ENCODE measurements at places on chromosomes 7 and 10.
A peak's percentile ranks its signal among the peaks of the same experiment; 100 is the strongest.

GRCh38 chr10:118776960-118777359 is 22.2 kb upstream of the CACUL1 start:
- no peak for DNase-seq

GRCh38 chr7:155804897-155805825 is 7.1 kb downstream of the SHH start:
- DNase-seq = no peak

DNA sequence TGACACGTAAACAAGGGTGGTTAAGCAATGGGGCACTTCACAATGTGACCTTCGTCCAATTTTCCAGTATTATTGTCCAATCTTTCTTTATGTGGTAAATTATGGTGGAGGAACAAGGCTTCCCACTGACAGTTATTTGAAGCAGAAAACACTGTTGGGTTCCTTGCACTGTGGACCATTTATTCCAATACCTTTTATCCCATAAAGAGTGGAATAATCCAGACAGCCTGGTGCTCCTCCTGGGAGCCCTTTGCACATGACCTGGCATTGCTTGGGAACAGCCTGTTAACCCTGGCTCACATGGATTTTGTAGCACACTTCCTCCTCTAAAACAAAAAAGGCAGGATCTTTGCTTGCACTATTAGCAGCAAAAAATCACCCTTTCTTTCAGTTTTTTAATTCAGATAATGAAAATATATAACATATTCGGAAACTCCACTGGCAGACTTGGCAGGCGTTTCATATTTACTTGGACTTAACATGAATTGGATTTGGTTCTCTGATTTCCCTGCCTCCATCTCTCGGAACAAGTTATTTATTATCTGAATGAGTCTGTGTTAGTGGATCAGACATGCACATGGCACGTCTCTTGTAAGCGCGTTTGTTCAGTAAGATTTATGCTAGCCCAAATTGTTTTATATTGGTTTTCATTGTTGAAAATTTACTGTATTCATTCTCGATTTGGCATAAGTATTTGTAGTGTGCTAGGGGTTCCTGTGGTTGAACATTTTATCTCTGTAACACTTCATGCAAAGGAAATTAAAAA is 59.3 kb downstream of the BMPER start:
- DNase-seq = no peak

DNA sequence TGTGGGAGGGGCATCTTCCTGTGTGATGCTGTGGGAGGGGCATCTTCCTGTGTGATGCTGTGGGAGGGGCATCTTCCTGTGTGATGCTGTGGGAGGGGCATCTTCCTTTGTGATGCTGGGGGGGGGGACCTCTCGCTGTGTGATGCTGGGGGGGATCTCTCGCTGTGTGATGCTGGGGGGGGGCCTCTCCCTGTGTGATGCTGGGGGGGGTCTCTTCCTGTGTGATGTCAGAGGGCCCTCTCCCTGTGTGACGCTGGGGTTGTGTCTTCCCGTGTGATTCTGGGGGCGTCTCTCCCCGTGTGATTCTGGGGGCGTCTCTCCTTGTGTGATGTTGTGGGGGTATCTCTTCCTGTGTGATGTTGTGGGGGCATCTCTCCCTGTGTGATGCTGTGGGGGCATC is 27.9 kb upstream of the DPYSL4 start:
- DNase-seq = no peak

GRCh38 chr7:41059796-41060195 is 643.1 kb downstream of the INHBA start:
- no peak for DNase-seq

DNA sequence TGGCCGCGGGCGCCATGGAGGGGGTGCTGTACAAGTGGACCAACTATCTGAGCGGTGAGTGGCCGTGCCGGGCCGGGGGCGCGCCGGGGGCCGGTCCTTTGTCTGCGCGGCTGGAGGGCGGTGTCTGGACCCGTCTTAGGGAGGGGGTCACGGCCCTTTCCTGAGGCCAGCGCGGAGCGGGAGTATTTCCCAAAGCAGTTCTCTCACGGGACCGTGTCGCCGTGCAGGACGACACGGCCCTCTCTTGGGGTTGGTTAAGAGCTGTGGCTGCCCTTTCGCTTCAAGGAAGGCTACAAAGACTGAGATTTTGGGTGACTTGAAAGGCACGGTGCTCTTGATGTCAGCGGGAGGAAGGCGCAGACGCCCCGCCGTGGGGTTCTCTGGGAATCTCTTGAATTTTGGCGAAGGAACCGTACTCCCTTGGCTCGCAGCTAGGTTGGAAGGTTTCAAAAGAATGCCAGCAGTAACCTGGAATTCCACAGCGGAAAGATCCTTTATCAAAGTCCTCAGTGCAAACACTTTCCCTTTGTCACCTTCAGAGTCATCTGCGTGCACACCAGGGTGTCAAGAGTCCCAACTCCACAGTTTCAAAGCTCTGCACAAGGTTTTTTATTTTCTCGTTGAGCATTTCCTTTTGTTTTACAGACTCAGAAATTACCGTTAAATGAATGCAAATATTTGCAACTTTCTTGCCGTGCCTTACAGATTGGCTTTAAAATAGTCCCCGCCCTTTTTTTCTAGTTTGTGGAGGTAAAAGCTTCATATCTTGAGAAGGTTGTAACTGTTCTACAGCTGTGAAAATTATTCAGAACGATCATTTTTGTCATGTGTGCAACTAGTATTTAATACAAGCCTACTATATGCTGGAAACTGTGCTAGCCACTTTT is 780 bp downstream of the PLEKHA8 start:
- peak; percentile 1 for DNase-seq

DNA sequence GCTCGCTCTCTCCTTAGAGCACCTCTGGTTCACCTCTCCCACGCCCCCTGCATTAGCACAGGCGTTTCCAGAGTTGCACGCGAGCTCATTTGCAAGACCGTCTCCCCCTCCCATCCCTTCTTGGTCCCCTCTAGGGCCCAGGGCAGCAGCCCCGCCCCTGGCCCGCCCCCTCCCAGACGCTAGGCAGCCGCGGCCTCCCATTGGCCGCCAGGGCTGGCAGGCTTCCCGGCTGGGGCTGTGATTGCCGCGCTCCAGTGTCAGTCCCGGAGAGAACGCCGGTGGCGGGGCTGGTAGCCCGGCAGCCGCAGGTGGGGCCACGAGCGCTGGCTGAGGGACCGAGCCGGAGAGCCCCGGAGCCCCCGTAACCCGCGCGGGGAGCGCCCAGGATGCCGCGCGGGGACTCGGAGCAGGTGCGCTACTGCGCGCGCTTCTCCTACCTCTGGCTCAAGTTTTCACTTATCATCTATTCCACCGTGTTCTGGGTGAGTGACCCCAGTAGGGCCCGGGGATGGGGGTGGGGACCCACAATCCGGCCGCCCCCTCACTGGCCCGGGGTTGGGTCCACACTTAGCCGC is at the start of gene TSPAN15:
Gene TSPAN15 (plus strand): TSS at position 257 of the 575 bp plus-strand sequence. CDS start 130 bp downstream, at position 387.
- peak; percentile 60 for DNase-seq

DNA sequence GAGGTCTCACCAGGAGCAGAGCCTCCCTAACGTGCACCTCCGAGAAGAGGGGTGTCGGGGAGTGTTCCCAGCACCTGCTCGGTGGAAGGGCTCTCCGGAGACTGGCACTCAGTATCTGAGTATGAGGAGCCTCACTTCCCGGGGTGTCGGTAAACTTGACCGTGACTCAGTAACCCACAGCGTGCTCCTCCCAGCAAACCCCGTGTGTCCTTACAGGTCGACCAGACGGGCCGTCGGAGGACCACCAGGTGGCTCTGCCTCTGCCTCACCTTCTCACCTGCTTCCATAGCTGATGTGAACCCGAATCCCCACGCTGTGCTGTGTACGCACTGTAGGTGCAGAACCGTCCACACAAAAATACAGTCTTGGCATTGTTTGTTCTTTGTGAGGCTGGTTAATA is 29.0 kb upstream of the KNDC1 start:
- DNase-seq = no peak

GRCh38 chr10:102927311-102928010 is 9.4 kb downstream of the CNNM2 start:
- DNase-seq = no peak

DNA sequence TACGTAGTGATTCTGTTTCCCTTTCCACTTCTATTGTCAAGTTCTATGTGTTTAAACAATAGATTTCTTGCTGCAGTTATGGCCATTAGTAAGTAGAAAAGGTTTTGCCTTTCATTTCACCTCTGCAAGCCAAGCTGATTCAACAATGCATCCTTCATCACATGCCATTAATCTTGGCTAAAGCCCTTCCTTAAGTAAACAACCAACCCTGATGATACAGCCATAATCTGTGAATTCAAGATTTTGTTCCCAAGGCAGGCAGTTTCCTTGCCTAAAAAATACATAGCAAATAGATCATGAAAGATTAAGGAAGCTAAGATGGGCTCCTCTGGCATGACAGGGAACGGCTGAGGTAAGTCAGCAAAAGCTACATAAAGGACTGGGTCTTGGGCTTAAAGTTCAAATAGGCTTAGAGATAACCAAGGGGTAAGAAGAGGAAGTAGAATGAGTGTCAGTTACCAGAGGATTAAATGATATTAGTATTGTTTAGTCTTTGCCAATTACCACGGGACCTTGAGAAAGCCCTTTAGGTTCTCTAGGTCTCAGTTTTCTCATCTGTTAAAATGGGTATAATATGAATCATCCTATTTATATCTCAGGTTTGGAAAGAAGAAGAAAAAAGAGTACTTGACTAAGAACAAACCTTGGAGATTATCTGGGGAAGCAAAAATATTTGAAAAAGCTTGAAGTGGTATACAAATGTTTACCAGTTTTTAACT is 35.9 kb upstream of the ANK3 start:
- DNase-seq = no peak

DNA sequence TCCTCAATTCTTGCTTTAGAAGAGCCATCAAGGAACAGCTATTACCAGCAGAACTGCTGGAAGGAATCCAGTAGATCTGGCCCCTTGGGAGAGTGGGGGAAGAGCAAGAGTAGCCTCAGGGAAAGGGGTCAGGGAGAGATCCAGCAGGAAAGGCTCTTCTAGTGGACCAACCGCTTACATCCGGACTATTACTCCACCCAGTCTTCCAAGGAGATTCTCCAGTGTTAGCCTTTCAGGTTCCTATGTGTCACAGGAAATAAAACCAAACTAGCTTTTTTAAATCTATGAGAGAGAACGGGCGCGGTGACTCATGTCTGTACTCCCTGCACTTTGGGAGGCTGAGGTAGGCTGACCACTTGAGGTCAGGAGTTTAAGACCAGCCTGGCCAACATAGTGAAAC is 34.3 kb downstream of the TET1 start:
- DNase-seq = no peak

DNA sequence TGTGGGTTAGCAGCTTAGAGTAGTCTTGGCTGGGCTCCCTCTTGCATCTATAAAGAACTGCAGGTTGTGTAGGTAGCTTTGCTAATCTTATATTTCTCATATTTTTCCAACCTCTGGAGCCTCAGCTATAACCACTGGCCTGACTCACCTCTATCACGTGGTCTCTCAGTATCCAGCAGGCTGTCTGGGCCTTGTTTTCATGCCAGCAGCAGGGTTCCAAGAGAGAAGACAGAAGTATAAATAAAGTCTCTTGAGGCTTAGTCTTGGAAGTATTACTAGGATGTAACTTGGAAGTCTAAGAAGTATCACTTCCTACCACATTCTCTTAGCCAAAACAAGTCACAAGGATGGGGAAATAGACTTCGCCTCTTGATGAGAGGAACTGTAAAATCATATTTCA is 73.3 kb downstream of the WIPF3 start:
- DNase-seq = no peak

- no peak for DNase-seq
These were observed 226.9 kb downstream of the ABCA13 start for GRCh38 chr7:48398191-48398590.

GRCh38 chr10:15244635-15245197 is 76.2 kb upstream of the NMT2 start:
- no peak for DNase-seq

DNA sequence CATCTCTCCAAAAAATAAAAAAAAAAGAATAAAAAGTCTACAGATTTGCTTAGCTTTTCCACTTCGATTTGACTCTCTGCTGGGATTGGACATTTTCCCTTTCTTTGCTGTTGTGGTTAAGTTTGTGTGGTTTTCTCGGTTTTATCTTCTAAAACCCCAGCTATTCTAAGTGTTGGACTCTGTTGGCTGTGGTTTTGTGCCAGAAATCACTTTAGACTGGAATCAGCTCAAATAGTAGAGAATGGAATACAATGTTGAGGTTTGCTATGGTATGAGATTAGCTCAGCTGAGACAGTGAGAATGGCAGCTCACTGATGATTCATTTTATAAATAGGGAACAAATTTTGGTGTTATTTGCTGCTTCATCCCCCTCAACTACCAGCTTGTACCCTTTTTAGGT is 116.0 kb downstream of the BUB3 start:
- no peak for DNase-seq

DNA sequence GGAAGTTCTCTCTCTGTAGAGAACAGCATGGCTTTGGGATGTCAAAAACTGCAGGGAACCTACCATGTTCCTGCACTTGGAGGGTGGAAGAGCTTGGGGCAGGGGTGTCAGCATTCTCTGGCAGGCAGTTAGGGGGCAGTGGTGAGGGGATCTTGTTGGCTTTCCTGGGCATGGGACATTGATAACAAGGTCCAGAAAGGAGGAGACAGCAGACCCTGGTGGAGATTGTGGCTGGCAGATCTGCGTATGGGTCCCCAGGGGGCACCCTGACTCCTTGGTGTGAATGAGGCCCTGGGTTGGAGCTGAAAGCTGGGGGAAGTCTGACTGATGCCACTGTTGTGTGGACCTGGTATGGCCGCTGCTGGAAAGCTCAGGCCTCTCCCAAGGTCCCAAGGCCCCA is 22.9 kb upstream of the CAMK2B start:
- DNase-seq = no peak

GRCh38 chr7:95509199-95509598 is 23.5 kb downstream of the ASB4 start:
- no peak for DNase-seq

DNA sequence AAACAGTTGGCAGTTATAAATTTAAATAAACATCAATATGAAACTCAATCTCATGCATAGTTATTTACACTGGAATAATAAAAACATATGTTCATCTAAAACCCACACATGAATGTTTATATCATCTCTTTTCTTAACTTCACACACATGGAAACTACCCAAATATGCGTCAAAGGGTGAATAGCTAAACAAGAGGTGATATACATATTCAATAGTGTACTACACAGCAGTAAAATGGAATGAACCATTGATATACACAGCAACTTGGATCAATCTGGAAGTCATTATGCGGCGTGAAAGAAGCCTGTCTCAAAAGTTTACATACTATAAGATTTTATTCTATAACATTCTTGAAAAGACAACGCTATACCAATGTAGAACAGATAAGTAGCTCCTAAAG is 282.5 kb upstream of the POM121L12 start:
- no peak for DNase-seq

DNA sequence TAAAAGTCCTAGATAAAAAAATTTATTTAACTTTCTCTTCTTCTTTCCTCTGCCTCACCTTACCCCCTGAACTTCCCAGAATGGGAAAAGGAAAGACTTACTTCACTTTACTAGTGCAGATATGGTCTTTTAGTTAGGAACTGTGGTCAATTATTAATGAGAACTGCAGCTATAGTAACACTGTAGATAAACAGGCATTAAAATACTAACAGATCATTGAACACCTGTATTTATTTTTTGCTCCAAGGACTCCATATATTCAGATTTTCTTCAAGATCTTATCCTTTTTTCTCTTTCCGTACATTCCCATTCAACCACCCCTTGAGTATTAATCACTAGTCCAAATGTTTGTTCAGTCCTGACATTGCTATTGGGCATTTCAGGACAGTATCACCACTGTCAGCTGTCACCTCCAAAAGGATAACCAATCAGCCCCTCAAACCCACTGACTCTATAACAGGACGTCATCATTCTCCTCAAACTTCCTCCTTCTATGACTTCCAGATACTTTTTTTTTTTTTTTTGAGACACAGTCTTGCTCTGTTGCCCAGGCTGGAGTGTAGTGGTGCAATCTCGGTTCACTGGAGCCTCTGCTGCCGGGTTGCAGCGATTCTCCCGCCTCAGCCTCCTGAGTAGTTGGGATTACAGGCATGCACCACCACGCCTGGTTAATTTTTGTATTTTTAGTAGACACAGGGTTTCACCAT is 4.2 kb downstream of the CPVL start:
- DNase-seq = no peak
